NCI-H1048 (cell line): ENCODE measurements at places on chromosomes 7 and 10.

- DNase-seq = no peak
Measured at GRCh38 chr7:30154111-30154587, 19.4 kb downstream of the MTURN start.

DNA sequence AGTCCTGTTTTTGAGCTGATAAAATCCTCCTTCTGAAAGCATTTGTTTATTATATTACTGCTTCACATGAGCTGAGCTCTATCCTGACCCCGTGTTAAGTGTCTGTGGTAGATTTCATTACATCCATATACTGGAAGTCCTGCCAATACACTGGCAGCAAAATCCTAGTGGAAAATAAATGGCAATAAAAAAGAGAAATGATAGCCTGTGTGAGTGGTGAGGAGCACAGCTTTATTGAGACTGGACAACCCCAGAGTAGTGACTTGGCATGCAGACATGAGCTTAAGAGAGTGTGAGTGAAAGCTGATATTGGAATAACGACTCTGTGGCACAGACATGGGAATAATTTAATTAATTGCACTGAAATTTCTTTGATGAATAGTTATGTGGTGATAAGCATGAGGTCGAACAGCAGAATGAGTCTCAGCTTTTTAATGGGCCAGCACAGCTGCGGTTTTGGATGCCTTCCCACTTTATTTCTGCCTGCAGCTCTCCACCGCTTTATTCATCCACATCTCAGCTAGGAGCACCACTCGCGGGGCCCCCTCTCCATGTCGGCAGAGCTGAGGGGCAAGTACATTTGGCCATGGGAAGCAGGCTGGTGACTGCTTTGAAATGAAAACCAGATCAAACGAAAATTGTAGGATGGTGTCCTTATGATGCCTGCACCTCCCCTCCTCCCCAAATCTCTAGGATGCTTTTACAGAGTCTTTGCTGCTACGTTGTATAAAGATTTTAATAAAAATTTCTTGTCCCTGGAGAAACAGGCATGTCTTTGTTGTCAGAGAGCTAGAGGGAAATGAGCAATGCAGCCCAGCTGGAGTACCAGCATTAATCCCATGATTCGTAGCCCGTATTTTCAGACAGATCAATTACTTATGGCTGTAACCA, 494.3 kb downstream of the AUTS2 start:
- no peak for DNase-seq

DNA sequence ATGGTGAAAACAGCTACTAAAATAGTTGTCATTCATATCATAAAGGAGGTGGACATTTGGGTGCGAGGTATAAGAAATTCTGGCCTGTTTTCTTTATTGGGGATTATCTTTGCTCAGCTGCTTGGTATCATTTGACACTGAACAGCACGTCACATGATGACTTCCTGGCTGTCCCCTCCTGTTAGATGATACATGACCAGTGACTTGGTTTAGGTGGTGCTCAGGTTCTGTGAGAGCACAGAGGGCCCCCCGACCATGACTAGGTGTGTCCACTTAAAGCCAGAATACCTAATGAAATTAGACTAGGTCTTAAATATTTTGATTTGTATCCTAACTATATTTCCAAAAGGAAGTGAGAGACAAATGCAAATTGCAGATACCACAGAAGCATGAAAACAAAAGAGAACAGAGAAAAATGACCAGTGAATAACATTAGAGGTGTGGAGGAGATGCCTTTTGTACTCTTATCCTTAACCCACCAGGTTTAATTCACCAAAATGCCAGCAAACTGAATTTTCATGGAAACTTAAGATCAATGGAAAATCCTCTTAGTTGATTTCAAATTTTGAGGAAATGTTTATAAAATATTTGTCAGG, 50.6 kb upstream of the GJD4 start:
- DNase-seq = no peak

- DNase-seq = no peak
Measured at GRCh38 chr7:50304911-50305582, 531 bp downstream of the IKZF1 start.

GRCh38 chr10:29613791-29614190, 21.0 kb downstream of the SVIL start:
- DNase-seq = no peak

DNA sequence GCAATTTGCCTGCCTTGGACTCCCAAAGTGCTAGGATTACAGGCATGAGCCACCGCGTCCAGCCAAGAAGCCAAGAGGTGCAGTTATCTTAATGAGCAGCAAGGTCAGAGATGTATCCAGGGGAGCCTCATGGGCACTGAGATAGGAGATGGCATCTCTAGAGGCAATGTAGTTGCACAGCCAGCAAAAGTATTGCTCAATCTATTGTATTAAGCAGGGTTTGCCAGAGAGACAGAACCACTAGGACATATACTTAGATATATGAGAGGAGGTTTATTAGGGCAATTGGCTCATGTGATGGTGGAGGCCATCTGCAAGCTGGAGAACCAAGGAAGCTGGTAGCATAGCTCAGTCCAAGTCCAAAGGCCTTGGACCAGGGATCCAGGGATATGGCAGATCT, 16.3 kb upstream of the VPS26A start:
- no peak for DNase-seq

GRCh38 chr10:126634911-126635310, 35.6 kb downstream of the C10orf90 start:
- DNase-seq = no peak
